ENCODE measurements at places on chromosomes 12 and 14. TPM values are rescaled to one million over a fixed set of nuclear protein-coding genes. Genes with fewer than 3 reads are reported as not detected.

Gene CLEC1B
- total RNA-seq = not detected

Gene TDRD9
- total RNA-seq = 1.5 TPM

Gene GPR137C
- total RNA-seq = 0.31 TPM

Gene PSMB11
- not detected for total RNA-seq

Gene ENDOU
- not detected for total RNA-seq

Gene RFX4
- total RNA-seq = not detected

Gene GPN3
- total RNA-seq = 27.0 TPM

Gene FSCB
- total RNA-seq = under 0.01 TPM

Gene KRT83
- not detected for total RNA-seq

Gene SLC24A4
- 2.9 TPM for total RNA-seq

Gene AICDA
- total RNA-seq = not detected

Gene C3AR1
- 0.69 TPM for total RNA-seq

Gene SFSWAP
- 28.0 TPM for total RNA-seq

Gene ANO4
- 3.6 TPM for total RNA-seq

Gene SERPINA10
- not detected for total RNA-seq

Gene ABCD2
- total RNA-seq = under 0.01 TPM

Gene TPPP2
- not detected for total RNA-seq

Gene NPAS3
- total RNA-seq = 0.46 TPM

Gene MYF5
- not detected for total RNA-seq

Gene ANKRD33
- total RNA-seq = not detected

Gene SDS
- not detected for total RNA-seq

Gene PRIMA1
- not detected for total RNA-seq

Gene GSG1
- total RNA-seq = not detected

Gene TRPV4
- 1.2 TPM for total RNA-seq

Gene SSTR1
- 0.36 TPM for total RNA-seq

Gene TMEM63C
- total RNA-seq = not detected

Gene C12orf60
- total RNA-seq = 11.3 TPM

Gene CCDC60
- total RNA-seq = not detected

Gene HOXC4
- total RNA-seq = not detected

Gene PLBD1
- 1.5 TPM for total RNA-seq

Gene TAS2R13
- 1.7 TPM for total RNA-seq

Gene SLC17A8
- not detected for total RNA-seq

Gene LMNTD1
- total RNA-seq = under 0.01 TPM

Gene ACYP1
- total RNA-seq = 30.2 TPM

Gene SYT1
- under 0.01 TPM for total RNA-seq

Gene GALNT8
- total RNA-seq = not detected

Gene ZDHHC17
- 58.3 TPM for total RNA-seq

Gene DTX1
- total RNA-seq = 0.15 TPM

Gene ACAD10
- total RNA-seq = 25.3 TPM

Gene NAP1L1
- 158 TPM for total RNA-seq

Gene B4GALNT1
- 11.7 TPM for total RNA-seq
